ENCODE measurements at places on chromosomes 5 and 9. TPM values are rescaled to one million over a fixed set of nuclear protein-coding genes. Genes with fewer than 3 reads are reported as not detected.

- no peak for DNase-seq
These were observed 34.0 kb downstream of the GAPVD1 start for GRCh38 chr9:125295657-125296056.

The RFESD gene
- 6.7 TPM for total RNA-seq

- no peak for DNase-seq
These were observed 38.4 kb upstream of the RXRA start for GRCh38 chr9:134287591-134288491.

GRCh38 chr9:120734607-120735410 is 20.5 kb upstream of the MEGF9 start:
- DNase-seq = no peak

DNA sequence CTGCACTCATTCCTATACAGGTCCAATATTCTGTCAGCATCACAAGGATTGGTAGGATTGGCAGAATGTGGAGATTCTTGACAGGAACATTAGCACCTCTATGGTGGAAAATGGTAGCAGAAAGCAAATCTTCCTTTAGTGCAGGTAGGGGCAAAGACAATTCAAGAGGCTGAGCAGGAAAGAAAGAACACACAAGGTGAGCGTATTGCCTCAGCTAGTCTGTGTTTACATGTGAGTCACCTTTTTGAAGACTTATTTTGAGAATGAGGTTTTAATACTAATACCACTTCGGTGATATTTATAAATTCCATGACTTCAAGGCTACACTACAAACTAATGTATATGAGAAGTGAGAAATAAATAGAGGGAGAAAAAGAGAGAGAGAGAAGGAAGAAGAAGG is 717.0 kb downstream of the BRINP1 start:
- no peak for DNase-seq

All from skin of body (tissue), 3 donors.